ENCODE measurements at places on chromosomes 3 and 15.

GRCh38 chr15:77418391-77418965, 1.4 kb downstream of the PEAK1 start:
- DNase-seq: no peak

DNA sequence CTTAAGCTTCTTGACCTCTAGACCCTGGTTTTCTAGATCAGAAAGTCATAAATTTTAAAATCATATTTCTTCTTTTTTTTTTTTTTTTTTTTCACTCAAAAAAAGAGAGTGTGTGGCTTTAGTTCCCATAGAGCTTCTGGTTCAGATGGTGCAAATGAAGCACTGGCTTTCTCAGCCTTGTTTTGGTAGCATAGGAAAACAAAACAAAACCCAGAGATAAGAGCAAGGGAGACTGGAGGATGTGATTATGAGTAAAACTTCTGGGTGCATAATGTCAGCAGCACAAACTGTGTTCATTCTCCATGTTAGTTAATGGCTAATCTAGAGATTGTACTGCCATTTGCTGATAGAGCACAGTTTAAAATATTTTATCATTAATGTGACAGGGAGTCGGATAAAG, 55.4 kb downstream of the RARB start:
- no peak for DNase-seq

- no peak for DNase-seq
Observed at GRCh38 chr3:197975311-197975710, 15.3 kb downstream of the LMLN start.

GRCh38 chr3:10408680-10409079, 87.8 kb upstream of the SEC13 start:
- DNase-seq: no peak

DNA sequence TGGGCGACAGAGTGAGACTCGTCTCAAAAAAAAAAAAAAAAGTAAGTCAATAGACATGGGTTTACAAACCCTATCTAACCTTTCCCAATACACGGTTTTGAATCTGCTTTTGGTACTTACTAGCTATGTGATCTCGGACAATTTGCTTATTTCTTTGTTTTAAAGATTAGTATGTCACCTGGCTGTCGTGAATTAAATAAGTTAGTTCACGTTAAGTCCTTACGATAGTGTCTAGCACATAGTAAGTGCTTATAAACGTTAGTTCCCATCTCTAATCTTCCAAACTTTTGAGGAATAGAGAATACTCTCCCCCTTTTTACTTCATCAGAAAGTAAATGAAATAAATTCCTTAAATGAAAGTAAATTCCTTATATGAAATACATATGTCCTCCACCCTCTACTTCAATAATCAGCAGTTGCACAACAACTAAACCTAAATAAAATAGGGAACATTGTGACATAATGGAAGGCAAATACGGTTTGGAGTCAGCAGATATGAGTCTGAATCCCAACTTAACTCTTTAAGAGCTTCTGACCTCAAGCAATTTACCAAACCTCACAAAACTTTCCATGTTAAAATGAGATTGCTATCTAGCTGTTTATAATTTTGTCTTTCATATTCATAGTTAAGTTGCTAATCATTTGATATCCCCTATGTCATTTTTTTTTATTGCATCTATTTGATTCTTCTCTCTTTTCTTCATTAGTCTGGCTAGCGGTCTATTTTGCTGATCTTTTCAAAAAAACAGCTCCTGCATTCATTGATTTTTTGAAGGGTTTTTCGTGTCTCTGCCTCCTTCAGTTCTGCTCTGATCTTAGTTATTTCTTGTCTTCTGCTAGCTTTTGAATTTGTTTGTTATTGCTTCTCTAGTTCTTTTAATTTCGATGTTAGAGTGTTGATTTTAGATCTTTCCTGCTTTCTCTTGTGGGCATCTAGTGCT, 134.6 kb downstream of the PEAK1 start:
- no peak for DNase-seq

DNA sequence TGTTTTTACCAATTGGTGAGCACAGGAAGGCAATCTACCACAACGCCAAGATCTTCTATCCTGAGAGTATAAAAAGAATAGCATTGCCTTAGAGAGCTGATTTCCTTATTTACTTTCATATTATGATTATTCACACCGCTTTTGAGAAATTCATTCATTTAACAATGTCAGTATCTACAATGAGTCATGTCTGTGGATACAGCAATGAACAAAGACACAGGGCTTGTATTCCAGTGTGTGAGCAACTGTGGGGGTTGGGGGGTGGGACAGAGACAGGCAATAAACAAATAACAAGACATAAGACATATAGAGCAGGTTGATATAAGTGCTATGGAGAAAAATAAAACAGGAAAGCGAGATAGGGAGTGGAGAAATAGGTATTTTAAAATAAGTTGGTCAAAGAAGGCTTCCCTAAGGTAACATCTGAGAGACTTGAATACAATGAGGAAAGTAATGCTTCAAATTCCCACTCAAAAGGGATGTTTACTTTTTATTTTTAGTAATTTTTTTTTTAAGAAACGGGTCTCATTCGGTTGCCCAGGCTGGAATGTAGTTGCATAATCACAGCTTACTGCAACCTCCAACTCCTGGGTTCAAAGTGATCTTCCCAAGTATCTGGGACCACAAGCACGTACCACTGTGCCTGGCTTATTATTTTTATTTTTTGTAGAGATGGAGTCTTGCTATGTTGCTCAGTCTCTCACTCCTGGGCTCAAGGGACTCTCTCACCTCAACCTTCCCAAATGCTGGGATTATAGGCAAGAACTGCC, 45.7 kb downstream of the PGBD4 start:
- DNase-seq: no peak

GRCh38 chr3:161371441-161372320, at the start of gene SPTSSB:
SPTSSB (minus strand) TSS chr3:161371517; CDS start chr3:161346323, 25,194 bp downstream.
- DNase-seq: peak; percentile 22

GRCh38 chr3:47430606-47431005, 45.1 kb downstream of the SCAP start:
- DNase-seq: no peak

DNA sequence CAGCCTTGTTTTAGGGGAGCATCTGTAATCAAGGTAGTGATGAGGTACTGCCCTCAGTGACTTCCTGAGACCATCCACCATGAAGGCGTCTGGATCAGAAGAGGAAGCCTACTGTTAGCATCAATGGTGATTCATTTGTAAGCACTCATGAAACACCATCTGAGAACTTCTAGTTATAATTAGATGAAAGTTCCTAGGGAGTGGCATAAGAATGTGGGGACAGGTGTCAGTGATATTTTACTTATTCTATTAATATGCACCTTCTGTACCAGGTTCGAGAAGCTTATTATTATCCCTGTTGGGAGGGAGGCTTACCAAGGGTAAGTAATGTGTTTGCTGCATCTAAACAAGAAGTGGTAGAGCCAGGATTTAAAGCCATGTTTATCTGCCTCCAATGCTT, 295.8 kb upstream of the TBL1XR1 start:
- no peak for DNase-seq

DNA sequence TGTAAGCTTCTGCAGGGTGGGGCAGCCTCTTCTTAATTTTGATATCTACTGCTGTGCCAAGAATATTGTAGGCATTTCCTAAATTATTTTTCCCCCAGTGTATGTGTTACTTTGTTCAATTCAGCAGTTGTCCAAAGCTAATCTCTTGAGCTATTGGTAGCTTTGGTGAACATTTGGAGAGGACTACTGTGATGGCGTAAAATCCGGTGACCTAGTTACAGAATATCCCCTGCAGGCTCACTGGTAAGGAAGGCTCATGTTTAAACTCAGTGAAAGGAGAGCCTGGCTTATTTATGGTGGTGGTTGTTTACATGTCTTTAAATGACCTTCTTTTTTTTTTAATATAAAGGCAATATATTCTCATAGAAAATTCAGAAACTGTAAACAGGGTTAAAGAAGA, 105.6 kb downstream of the LPP start:
- no peak for DNase-seq

- no peak for DNase-seq
Observed at GRCh38 chr15:48396020-48396419, 64.8 kb downstream of the DUT start.

DNA sequence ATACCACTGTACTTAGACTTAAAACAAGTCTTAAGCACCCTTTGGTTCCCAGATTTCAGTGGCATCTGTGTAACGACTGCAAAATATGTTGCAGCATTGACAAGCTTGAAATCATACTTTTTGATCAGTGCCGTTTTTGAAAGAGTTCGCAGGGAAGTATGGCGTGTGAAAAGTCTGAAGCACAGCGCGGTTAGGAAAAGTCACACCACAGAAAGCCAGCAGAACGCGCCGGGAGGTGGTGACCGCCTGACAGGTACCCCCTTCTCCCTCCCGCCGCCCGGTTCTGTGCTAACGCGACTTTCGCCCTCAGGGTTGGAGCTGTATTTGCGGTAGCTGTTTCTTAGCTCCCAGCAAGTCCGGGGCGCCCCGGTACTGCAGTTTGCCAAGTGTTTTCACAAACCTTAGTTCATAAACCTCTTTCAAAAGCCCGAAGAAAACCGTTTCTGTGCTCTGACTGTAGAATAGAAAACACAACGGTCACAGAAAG, 481 bp upstream of the CRYBG3 start:
- no peak for DNase-seq

GRCh38 chr3:107690522-107691138, 167.9 kb downstream of the BBX start:
- DNase-seq: peak; percentile 4

DNA sequence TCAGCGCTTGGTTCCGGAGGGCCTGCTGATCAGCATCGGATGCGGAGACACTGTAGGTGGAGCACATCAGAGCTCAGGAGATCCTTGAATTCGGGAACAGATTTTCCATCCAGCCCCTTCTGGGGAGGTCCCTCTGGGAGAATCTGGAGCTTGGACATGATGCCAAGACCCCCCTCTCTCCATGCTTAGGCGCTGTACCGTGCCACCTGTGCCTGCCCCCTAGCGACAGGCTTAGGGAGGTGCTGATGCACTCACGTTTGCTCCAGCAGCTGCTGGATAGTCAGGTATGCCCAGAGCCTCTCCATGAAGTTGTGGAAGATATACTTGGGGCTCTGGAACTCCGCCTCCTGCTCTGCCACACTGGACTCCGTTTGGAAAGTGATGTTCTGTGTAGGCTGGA, 9.7 kb downstream of the ITIH4 start:
- peak; percentile 25 for DNase-seq

GRCh38 chr15:98953968-98954367, 53.6 kb downstream of the PGPEP1L start:
- DNase-seq: no peak

DNA sequence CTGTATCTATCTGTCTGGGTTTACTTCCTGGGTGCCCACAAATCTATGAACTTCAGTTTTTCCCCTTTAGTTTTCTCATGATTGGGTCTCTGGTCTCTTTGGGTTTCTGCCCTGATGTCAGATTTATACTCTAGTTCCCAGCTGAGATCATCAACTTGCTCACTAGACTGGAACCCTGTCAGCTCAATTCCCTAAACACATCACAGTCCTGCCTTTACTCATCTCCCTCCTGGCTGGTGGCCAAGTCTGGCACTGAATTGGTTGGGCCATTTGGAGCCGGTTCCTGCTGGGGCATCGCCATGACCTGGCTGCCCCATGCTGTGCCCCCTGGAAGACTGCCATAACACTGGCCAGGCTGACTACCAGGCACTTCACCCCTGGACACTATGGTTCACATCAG, 345.3 kb downstream of the CHST2 start:
- DNase-seq: no peak

- no peak for DNase-seq
Observed at GRCh38 chr15:80562033-80562432, 133.1 kb upstream of the ABHD17C start.

DNA sequence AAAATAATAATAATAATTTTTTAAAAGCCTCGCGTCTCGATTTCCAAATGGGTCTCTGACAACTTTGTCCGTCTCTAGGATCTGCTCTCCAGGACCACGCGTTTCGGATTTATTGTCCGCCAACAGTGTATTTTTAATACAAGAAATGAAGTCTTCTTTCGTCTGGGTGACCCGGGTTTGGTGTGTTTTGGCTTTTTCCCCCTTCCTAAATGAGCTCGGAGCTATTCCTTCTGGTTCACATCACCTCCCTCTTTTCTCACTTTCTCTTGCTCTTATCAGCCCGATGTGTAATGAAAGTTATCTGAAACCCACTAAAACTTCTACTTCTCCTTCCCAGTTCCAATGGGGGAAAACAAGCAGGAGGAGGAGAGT, 516.7 kb downstream of the MECOM start:
- no peak for DNase-seq

- DNase-seq: peak; percentile 8
Observed at GRCh38 chr3:72634128-72634527, 214.1 kb downstream of the SHQ1 start.

GRCh38 chr3:187209491-187209890, 12.2 kb downstream of the RTP1 start:
- DNase-seq: no peak

DNA sequence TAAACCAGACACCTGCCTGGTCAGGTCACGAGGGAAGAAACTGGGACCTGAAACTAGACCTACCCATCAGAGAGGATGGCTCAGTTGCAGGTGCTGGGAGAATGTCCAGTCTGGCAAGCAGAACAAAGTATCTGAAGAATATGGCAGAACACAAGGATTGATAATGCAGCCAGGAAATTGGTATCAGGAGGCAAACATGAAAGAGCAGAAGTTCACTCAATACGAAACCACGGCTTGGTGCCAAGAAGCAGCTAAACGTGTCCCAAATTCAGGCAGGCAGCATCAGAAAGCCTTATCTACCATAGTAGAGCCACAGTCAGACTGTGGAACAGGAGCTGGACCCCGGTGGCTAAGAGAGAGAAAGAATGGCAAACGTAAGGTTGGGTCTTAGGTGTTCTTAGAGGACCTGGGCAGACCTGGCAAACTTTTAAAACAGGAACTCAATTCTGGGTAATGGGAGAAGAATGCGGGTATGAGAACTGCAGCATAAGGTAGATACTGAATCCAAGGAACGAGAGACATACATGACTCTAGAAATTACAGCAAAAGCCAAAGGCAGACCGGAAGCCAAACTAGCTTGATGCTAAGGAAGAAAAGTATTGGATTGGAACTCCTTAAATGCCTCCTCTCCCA, 169.0 kb upstream of the NECTIN3 start:
- no peak for DNase-seq

DNA sequence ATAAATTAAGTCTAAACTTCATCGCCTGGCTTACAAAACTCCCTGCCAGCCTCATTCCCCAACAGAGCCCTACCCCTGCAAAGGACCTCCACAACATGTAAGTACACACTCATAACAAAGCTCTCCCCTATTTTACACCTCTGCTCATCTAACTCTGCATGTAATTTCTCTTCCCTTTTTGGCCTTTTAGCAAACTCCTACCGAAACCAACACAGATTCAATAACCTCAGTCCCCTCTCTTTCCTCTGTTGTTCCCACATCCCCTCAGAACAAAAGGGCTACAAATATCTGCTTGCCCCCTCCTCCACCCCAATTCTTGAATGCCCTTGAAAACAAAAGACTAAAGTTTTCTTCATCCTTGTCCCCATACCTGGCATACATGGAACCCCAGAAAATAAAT, 662 bp downstream of the UBL7 start:
- no peak for DNase-seq

DNA sequence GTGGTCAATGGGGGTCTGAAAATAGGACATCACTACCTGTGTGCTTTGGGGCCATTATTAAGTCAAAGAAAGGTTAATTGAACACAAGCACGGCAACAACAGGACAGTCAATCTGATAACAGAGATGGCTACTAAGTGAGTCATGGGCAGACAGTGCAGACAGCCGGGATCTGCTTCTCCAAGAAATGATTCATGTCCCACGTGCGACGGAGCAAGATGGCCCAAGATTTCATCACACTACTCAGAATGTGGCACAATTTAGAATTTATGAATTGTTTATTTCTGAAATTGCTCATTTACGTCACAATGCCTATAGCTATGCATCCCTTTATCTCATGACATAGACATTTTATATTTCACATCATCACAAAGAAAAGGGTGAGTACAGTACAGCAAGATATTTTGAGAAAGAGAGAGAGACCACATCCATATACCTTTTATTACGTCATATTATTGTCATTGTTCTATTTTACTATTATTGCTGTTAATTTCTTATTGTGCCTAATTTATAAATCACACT, 770.6 kb upstream of the NR2F2 start:
- no peak for DNase-seq

All from GM18507 (cell line).